NCI-H460 (cell line): ENCODE measurements at places on chromosomes 16 and 17. TPM values are rescaled to one million over a fixed set of nuclear protein-coding genes. Genes with fewer than 3 reads are reported as not detected.

- DNase-seq = no peak
These were observed 21.9 kb upstream of the RAI1 start for GRCh38 chr17:17659340-17659739.

The RNU2-1 gene
- total RNA-seq = not detected in 2 replicates

GRCh38 chr17:74821655-74822334, 37.9 kb downstream of the GRIN2C start:
- DNase-seq = no peak

DNA sequence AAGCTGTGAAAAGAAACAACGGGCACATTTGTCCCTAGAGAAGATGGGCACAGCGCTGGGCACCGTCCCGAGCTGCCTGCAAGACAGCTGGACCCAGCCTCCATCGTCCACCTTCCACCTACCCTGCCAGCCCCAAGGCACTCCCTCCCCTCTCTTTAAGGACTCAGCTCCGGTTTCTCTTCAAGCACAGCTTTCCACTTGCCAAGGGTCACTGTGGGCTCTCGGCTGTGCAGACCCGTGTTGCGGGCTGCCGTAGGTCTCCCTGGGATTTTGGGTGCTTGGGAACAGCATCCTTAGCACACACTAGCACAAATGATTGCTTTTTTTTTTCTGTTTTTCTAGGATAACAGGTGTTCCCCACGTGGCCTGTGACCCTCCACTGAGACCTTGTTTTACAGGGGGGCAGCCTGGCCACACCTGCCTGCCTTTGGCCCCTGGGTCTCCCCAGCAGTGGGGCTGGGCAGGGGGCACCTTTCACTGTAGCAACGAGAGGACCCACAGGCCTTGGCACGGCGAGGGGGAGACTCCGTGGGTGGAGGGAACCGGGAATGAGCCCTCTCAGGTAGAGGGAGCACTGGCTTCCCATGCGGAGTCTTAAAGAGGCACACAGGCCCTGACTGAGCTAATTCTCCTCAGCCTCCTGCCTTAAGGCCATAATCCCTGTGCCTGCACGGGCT, 1.4 kb downstream of the CHMP6 start:
- DNase-seq = no peak

The KRTAP2-2 gene
- not detected in 2 replicates for total RNA-seq

- no peak for DNase-seq
These were observed 3.9 kb upstream of the PHAF1 start for GRCh38 chr16:67105881-67106280.

GRCh38 chr17:45895969-45896785, 1.8 kb downstream of the MAPT start:
- DNase-seq = no peak

- no peak for DNase-seq
These were observed 15.0 kb downstream of the GAA start for GRCh38 chr17:80116276-80116920.

The GID4 gene
- 12.4 and 14.8 TPM in 2 replicates for total RNA-seq

- DNase-seq = peak; percentile 96
These were observed 660 bp upstream of the PRRT2 start for GRCh38 chr16:29811170-29811895.

The NPIPA8 gene
- not detected in 2 replicates for total RNA-seq

DNA sequence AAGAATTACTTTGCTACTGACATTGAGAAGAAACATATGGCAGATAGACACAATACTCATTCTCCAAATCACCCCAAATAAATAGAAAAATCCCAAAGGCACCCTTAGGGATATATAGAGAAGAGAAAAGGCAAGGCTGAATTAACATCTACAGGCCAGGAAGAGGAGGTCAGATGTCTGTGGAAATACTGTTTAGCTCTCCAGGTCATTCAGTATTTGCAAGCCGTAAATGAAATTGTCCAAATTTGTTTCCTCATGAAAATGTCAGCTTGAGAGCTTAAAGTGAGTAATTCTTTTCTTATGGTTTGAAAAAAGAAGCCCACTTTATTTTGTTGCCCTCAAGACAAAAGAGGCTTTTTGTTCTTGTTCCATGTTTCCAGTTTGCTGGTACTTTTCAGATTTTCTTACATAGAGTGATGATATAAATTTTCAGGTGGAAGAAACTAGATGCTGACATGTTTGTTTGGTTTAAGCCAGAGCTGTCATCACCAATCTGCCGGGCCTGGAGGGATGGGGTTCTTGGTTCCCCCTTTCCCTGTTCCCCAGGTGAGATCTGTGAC, 189.0 kb downstream of the MAP2K4 start:
- no peak for DNase-seq

DNA sequence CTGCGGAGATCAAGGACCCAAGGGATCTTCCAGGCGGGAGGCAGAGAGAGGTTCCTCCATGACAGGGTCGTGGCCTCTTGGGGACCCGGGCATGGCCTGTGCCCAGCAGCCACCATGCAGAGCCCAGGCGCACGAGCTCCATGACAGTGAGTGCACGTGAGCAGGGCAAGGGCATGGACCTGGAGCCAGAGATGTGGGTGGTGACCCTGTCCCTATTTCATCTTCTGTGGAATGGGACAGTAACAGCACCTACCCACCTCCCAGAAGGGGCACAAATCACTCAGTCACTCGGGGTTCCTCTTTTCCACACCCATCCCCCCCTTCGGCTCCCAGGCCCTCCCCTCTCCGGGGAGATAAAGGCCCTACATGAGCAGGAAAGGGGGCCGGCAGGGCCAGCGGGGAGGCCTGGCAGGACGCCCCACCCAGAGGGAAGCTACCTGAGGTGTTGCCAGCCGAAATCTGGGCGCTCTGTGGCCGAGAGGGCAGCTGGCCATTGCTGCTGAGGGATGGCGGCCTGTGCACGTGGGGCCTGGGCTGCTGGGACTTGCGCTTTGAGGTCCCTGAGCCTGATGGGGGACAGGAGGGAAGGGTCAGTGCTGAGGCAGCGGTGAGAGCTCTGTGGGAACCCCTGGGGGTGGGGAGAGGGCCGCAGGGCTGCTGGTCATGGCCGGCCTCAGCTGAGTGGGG, 10.4 kb downstream of the UBALD2 start:
- DNase-seq = no peak

DNA sequence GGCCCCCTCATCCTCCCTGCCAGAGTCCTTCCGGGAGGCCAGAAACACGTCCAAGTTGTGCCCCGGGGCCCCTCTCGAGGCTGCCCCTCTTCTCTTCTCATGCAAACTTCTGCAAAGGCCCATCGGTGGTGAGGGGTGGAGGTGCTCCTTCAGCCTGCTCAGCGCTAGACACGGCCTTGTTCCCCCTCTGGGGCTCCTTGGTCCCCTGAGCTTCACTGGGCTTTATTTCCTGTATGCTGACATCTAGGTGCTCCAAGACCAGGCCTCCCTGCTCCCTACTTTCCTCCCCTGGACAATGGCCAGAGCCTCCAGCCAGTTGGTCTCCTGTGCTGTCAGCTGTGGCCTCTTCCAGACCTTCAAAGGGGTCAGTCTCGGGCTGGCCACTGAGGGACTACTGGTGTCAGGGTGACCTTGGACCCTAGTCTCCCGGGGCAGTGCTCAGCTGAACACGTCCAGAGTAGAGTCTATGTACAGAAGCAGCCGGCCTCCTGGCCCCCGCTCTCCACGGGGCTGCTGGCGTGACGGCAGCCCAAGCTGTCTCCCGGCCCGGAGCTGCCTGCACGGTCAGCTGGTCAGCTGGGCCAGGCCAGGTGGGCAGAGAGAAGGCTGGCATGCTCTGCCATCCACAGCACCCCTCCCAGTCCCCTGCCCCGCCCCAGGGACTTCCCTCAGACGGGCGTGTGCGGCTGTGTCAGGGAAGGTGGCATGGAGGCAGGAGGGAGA, 1.7 kb upstream of the PRR35 start:
- no peak for DNase-seq

The ZNF213 gene
- total RNA-seq = 4.5 and 5.0 TPM in 2 replicates

- no peak for DNase-seq
These were observed 2.1 kb downstream of the IRX5 start for GRCh38 chr16:54932737-54933254.

The IL17C gene
- total RNA-seq = not detected in 2 replicates

GRCh38 chr17:14052886-14053615, 16.3 kb upstream of the COX10 start:
- no peak for DNase-seq

GRCh38 chr16:81457326-81458133, 12.9 kb downstream of the CMIP start:
- no peak for DNase-seq

DNA sequence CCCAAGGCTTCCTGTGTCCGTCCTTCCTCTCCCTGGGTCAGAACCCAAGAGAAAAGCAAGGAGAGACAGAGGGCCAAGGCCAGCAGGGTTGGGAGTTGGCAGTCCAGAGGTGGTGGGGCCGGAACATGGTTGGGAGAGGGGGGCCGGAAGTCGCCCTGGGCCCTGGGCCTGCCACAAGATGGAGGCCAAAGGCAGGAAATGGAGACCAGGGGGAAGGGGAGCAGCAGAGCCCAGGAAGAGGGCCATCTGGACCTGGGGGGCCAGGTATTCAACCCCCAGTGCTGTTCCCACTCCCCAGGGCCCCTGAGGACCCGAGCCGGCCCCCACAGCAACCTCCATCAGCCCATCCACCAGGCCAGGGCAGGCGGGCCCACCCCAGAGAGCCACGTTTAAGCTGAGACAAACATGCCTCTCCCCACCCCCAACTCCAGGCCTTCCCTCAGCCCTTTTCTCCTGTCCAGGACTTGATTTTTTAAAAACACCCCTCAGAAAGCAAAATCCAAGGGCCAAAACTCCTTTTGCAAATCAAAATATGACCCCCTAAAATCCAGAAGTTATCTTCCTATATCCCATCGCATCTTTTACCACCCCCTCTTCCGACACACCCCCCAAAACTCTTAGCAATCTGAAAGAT, 4.4 kb upstream of the BCL6B start:
- DNase-seq = no peak

The SAMD14 gene
- total RNA-seq = not detected in 2 replicates

GRCh38 chr16:66387817-66388332, 21.4 kb downstream of the CDH5 start:
- no peak for DNase-seq

GRCh38 chr16:80899809-80900592, 95.6 kb upstream of the CDYL2 start:
- DNase-seq = no peak

The CPNE7 gene
- 38.5 and 43.1 TPM in 2 replicates for total RNA-seq

DNA sequence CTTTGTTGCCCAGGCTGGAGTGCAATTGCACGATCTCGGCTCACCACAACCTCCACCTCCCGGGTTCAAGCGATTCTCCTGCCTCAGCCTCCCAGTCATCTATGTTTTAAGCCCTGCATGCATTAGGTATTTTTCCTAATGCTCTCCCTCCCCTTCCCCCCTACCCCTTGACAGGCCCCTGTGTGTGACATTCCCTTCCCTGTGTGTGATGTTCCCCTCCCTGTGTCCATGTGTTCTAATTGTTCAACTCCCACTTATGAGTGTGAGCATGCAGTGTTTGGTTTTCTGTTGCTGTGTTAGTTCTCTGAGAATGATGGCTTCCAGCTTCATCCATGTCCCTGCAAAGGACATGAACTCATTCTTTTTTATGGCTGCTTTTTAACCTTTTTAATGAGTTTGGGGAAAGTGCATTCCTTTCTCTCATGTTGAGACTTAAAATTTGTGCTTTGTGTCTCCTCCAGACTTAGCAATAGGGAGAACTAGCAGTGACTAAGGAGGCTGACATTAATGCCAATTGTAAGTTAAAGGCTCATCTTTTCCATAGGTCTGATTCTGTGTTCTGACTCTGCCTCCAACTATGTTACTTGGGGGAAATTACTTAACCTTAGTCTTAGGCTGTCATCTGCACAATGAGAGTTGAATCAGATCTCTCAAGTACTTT, 17.7 kb upstream of the PHAF1 start:
- no peak for DNase-seq

- no peak for DNase-seq
These were observed 8.7 kb upstream of the SDK2 start for GRCh38 chr17:73652886-73653480.

DNA sequence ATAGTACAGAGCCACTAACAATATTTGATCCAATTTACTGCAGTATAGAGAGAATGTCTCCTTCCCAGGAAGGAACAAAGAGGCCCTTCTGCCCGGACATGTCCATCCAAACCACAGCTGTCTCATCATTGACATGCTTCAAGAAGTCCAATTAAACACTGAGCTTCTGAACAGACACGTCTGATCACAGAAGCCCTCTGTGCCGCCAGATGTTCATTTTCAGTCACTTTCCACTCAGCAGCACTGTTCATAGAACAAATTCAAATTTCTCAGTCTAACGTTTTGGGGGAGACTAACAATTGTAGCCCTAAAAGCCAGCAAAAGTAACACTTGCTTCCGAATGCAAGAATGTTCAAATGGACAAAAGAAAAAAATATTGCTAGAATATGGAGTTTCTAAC, 15.3 kb downstream of the ZC3H7A start:
- DNase-seq = no peak

DNA sequence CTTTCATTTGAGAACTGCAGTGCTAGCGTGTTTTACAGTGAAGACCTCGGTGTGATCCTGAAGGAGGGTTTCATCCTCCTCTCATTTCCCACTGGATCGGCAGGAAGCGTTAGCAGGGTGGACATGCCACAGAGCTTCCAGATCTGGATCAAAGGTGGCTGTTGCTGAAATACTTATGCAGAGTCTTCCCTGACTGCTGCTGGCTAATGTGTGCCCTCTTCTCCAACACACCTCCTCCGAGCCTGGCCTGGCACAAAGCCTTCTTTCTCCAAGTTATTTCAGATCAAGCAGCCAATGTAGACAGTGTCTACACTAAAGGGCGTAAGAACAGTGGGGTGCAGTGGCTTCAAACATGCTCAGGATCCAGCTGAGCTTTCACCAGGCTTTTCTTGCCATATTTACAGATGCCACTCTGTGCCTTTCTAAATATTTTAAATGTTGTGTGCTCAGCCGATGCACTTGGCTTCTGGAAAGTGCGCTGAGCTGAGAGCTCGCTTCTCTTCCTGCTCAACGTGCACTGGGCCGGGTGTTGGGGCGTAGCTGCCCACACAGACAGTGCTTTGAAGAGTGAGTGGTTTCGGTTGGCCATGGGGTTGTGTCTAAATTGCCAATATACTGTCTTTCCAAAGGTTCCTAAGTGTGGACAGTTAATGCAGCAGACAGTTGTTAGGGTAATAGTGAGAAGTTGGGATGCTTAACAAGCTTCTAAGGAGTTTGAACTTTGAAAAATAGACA, 2.1 kb downstream of the ZNF750 start:
- no peak for DNase-seq

DNA sequence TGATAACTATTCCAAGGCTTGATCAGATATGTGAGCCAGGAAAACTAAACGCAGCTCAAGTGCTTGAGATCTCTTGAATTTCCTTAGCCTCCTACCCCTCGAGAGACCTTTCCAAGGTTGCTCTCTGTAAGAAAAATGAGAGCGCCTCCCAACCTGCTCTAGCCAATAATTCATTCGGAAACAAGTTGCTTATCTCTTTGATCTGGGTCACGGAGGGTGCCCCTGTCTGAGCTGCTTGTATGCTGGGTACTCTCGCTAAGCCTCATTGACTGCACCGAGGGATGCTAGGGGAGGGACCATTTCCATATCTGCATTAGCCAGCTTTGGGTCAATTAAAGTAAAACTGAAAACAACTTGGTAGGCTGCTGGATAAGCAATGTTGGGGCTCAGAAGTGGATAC, 70.1 kb upstream of the SHISA6 start:
- no peak for DNase-seq

- DNase-seq = no peak
These were observed 5.9 kb downstream of the GSPT1 start for GRCh38 chr16:11909653-11910545.

GRCh38 chr16:84819644-84820304, at the start of gene CRISPLD2:
Gene CRISPLD2, plus strand, starts transcription at chr16:84819985. Its CDS starts 18,511 bp downstream, at chr16:84838496.
- DNase-seq = peak; percentile 80

The MEOX1 gene
- total RNA-seq = not detected in 2 replicates

- no peak for DNase-seq
These were observed 173.1 kb downstream of the RPTOR start for GRCh38 chr17:80717720-80718083.
